GF-D8 (cell line): ENCODE measurements at places on chromosomes 2 and 18.

GRCh38 chr2:10241641-10242430, 60.9 kb upstream of the HPCAL1 start:
- DNase-seq, result no peak

DNA sequence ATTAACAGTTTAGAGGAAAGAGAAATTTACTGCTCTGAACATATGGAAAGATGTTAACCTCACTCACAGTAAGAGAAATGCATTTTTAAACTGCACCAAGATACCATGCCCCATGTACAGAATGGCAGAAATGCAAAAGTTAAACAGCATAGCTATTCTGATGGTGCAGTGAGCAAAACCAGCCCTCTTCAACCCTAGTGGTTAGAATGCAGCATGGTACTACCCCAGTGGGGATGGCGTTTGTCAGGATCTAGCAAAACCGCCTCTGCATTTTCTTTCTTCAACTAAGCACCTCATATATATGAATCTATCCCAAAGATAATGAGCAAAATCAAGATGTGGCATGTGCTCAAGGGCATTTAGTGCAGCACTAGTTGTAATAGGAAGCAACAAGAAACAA, 98.0 kb downstream of the MGAT5 start:
- no peak for DNase-seq

- no peak for DNase-seq
Observed at GRCh38 chr2:162712598-162712997, 126.0 kb downstream of the KCNH7 start.

- no peak for DNase-seq
Observed at GRCh38 chr18:23784832-23785245, 95.6 kb downstream of the LAMA3 start.

- DNase-seq, result peak; percentile 24
Observed at GRCh38 chr2:86433137-86433536, 8.0 kb upstream of the KDM3A start.

DNA sequence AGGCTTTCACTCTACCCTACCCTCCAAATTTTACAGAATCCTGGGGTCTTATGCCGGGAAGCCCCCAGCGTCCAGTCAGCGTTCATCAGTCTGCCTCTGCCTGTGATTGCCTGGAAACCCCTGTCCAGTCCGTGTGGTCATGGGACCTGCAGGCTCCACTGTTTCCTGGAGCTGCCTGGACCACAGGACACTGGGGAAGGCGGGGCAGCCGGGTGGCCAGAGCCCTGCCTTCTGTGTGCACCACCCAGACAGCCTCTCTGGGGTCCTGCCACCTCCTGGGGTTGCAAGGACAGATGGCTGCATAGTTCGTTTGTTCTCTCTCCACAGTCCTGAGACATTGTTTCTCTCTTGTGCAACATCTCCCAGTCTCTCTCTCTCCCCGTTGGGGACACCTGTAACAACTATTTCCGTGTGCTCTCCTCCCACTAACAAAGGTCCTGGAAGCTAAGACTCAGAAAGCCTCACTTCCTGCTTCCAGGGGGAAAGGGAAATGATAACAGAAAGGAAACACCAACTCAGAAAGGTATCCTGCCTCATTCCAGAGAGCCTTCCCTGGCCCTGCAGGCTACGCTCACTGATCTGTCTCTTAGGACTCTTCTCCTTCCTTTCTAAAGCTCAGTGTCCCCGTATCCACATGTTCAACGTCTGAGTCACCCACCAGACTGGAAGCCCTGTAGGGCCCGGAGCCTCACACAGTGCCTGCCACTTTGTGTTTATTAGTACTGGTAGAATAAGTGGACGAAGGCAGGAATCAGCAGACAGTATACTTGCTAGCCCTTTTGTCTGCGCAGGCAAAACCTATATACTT, 192.8 kb upstream of the RAB12 start:
- DNase-seq, result no peak

GRCh38 chr2:207458582-207458981, 71.2 kb upstream of the CREB1 start:
- no peak for DNase-seq

- peak; percentile 11 for DNase-seq
Observed at GRCh38 chr2:86764661-86765309, 25.9 kb downstream of the CD8A start.

- no peak for DNase-seq
Observed at GRCh38 chr2:136809998-136810397, 44.7 kb downstream of the THSD7B start.

DNA sequence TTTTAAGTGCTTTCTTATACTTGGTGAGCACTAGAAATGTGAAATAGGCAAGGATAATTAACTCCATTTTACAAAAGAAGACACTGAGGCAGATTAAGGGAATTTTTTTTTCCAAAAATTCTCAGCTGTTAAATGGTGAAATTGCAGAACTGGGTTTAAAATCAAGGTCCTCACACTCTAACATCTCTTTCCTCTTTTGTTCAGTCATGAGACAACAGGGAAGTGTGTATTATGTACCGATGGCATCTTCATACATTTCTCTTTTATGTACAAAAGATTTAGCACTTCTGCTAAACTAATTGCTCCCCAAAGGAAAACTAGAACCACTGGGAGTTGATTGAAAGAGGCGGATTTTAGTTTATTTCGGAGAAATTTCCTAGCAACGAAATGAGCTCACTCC, 203.0 kb downstream of the SETBP1 start:
- DNase-seq, result no peak

GRCh38 chr2:120396861-120397811, 51.2 kb downstream of the INHBB start:
- DNase-seq, result no peak

DNA sequence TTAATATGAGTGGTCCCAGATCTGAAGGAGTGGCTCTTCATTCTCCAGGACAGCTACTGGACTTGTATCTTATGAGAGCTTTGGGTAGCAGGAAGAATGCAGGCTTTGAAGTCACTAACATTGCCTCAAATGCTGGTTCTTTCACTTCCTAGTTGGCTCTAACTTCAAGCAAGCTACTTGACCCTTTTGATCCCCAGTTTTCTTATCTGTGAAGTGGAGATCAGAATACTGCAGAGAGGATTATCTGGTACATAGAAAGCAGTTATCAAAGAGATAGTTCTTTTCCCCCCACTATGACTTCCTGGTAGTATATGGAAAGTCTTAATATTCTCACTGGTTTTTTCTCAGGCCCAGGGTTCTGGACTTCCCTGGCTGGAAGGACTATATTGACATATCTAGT, 3.4 kb upstream of the PLCL1 start:
- DNase-seq, result no peak

GRCh38 chr2:11541693-11542274, 7.9 kb downstream of the GREB1 start:
- no peak for DNase-seq

DNA sequence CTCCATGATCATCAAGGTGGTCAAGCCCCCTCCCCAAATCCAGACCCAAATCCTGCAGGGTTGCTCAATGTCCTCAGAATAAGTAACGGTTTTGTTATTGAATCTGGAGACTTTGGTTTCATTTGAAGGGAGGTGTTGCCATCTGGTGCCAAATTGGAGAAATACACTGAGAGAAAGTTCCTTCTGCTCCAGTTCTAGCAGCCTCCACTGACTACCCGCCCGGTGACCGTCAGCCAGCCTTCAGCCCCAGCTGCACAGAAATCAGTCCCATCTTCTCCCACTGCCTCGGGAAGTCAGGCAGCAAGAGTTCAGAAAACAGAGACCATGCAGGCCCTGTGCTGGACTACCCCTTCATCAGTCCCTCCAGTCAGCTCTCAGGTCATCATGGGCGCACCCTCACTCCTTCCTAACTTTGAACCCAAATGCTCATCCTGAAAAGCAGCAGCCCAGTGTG, 38.7 kb downstream of the PKDCC start:
- DNase-seq, result no peak

DNA sequence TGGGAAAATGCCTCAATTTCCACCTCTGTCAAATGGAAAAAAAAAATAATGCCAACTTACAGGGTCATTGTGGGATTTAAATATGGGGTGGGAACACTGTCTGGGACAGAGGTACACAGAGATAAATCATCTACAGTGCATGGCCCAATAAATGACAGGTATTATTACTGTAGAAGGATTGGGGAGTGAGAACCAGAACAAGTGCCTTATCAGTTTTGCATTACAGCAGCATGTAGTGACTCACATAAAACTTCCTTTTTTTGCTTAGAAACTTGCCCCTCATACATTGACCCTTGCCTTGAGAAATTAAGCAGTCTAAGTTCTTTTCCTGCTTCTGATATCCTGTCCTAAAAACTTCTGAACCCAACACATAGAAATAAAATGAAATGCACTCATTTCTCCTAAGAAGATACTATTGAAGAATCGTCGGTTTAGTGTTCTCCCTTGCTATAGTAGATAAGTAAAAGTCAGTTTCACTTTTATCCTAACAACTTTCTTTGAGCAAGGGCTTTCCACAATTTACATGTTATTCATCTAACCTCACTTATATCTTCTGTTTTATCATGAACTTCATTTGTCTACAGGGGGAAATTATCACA, 121.0 kb upstream of the HAAO start:
- DNase-seq, result peak; percentile 31

DNA sequence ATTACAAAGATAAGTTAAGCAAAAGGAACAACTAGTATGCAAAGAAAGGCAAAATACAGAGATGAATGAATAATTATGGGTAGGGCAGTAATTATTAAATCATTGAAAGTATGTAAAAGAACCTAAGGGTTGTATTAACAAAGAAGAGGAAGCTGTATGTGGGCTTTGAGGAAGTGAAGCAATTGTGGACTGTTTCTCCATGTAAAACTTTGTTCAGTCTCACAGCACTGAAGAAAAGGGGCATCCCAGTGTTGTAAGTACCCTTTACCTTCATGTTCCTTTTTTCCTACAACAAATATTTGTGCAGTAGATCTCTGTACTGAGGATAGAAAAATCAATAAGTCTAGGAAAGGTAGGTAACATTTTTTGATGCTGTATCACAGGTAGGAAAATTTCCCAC, 388.7 kb upstream of the NRP2 start:
- DNase-seq, result peak; percentile 20

DNA sequence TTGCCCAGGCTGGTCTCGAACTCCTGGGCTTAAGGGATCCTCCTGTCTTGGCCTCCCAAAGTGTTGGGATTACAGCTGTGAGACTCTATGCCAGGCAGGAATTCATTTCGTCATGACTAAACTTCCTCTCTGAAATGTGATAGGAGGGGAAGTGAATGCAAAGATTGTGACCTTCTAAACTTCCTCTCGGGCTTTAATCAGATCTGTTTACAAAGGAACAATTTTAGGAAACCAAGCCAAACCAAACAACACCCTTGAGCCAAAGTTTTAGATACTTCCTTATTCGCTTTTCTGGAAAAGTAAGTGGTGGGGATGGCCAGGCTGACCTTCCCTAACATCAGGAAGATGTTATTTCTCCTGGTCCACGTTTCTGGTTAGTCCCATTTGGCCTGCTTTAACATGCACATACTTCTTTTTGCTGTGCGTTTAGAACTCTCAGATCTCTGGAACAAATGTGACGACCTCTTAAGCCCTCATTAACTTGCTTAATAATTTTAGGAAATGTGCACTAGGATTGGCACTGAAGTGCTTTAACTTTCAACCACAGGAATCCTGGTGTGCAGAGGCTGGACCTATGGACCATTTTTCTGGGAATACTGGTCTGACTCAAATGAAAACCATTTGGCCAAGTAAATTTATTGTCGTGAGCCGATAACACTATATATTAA, 33.2 kb upstream of the YES1 start:
- peak; percentile 58 for DNase-seq

GRCh38 chr2:104164721-104165252, 689.1 kb upstream of the POU3F3 start:
- no peak for DNase-seq

GRCh38 chr2:144560251-144560650, 40.3 kb upstream of the ZEB2 start:
- peak; percentile 69 for DNase-seq

DNA sequence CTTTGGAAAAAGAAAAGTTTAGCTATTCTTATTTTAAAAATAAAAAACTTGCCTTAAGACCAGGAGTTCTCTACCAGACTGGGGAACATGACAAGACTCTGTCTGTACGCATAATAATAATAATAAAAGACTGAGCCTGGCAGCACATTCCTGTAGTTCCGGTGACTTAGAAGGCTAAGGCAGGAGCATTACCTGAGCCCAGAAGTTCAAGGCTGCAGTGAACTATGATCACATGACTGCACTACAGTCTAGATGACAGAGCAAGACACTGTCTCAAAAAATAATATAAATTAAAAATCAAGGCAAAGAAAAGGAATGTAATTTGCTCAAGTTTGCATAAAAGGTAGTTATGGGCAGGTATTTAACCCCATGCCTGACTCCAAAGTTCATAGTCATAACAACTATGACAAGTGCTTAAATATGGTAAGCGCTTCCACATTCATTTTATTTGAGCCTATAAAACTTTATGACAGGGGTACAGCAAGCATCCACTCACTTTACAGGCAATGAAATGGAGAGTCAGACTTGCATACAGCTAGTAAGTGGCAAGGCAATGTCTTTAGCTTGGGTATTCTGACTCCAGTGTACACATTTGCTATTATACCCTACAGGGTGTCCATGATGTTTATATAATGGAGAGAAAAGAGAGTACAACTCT, 1567.8 kb upstream of the PIK3C3 start:
- no peak for DNase-seq

DNA sequence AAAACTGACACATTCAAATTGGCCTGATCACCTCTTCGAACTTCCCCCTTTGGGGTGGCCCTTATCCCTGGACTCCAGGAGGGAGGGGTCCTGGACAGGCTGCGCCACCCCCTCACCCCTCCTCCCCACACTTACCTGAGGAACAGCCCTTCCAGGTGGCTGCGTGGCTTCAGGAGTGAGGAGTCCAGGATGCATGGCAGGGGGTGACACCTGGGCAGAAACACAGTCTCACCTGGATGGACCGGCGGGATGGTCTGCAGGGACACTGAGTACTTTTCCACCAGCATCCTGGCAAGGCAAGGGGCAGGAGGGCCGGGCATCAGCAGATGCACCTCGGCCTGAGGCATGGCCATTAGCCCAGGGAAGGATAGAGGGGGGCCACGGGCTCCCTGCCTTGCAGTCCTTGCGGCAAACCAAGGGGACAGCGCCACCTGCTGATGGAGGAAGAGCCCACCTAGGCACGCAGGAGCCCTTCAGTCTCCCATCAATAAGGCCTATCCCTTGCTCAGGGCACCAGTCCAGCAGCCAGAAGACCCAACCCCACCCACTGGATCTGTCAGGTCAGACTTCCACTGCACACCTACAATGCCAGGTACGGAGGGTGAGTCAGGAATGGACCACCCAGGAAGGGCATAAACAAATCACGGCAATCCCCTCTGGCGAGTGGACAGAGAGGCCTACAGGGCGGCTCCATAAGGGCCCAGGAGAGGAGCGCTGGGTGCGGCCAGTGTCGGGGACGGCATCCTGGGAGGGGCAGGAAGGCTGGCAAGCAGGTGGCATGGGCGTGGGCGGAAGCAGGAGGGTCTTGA, 26.0 kb downstream of the FAM178B start:
- DNase-seq, result peak; percentile 6

DNA sequence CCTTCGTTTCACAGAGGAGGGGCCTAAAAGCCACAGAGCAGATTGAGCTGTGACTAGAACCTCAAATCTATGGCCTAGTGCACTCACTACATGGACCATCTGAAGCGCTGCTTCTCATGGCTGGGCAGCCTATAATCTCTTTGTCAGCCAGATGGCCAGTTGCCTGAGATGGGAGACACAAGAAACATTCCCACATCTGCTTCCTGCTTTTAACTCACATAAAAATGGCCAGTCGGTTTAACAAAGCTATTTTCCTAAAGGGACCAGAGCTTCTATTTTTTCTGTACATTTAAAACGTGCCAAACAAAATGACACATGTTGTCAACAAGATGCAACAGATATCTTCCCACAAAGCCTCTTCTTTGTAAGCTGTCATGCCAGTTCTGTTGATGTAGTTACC, 173.8 kb downstream of the GFPT1 start:
- no peak for DNase-seq

GRCh38 chr2:191642541-191642940, 35.4 kb upstream of the NABP1 start:
- DNase-seq, result no peak

- no peak for DNase-seq
Observed at GRCh38 chr2:205822579-205822978, 140.3 kb downstream of the NRP2 start.
